Activated T-helper 9 cell treated with anti-CD3 and anti-CD28 coated beads, Interleukin-2, amount 50 U/mL, for 16 hours (primary cell): ENCODE measurements at places on chromosomes 11 and 22.

- no peak for DNase-seq
These were observed 214.0 kb downstream of the OR4C45 start for GRCh38 chr11:50246699-50247098.

DNA sequence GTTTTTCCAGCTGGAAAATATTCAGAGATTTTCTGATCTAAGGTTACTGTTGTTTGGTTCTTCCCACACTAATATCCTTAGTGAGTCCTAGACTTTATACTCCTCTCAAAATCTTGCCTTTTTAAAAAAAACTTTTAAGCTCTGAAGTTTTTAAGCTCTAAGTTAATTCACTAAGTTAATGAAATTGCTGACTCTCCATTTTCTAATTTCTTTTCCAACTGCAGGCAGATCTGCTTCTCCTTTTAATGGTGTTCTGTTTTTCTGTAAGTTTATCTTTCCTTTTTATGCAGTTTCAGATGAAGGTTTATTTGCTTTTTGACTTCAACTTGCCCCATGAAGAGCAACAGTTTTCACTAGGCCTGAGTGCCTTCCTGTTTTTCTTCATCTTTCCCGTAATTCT, 125.8 kb upstream of the ARHGAP42 start:
- no peak for DNase-seq

- no peak for DNase-seq
These were observed 5.7 kb downstream of the P2RX3 start for GRCh38 chr11:57343825-57344224.

- DNase-seq = no peak
These were observed 1.6 kb downstream of the KCNK4 start for GRCh38 chr11:64292460-64293254.

GRCh38 chr11:12229450-12230229, 119.2 kb downstream of the MICAL2 start:
- no peak for DNase-seq

- no peak for DNase-seq
These were observed 256.8 kb downstream of the TBC1D22A start for GRCh38 chr22:47019012-47019790.

GRCh38 chr22:27723708-27724107, 77.8 kb downstream of the MN1 start:
- DNase-seq = no peak

DNA sequence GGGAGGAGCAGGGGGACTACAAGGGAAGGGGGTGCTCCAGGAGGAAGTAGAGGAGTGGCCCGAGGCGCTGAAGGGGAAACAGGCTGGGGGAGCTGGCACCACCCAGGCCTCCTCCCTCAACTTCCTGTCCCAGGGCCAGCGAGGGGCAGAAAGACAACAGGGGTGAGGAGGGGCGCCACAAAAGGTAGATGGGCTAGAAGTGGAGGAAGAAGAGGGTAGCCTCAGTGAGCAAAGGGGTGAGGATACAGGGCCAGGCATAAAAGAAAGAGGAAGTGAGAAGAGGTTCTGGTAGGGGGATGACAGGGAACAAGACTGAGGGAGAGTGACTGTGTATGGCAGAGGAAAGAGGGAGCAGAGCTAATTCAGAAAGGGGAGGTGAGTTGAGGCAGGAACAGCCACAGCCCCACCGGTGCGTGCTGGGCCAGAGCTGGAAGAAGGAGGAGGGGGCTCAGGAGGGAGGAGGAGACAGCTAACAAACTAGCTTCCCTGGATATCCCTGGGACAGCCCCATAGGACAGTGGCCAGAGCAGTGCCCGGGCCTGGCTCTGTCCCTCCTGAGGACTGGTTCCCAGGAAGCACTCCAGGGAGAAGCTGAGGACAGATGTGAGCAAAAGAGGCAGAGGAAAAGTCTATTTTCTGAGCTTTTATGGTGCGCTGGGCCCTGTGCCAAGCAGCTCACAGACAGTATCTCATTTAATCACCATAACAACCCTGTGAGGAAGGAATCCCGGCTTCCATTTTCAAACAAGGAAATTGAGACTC, 8.5 kb downstream of the DCHS1 start:
- DNase-seq = no peak

GRCh38 chr22:47460861-47461260, 698.4 kb downstream of the TBC1D22A start:
- no peak for DNase-seq

DNA sequence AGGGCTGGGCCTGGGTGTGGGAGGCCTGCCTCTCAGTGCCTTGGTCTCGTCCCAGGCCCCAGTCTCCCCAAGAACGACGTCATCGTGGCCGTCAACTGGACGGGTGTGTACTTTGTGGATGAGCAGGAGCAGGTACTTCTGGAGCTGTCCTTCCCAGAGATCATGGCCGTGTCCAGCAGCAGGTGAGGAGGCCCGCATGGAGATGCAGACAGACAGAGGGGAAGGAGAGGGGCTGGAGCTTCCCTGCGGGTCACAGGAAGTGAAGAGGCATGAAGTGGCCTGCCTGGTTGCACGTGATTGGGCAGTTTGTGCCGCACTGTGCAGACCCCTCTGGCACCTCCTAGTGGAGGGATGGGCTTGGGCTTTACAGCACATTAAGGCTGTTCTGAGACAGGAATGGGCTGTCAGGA, 70.4 kb downstream of the MYO7A start:
- DNase-seq = no peak

GRCh38 chr22:27130906-27131305, 473.5 kb downstream of the MIAT start:
- no peak for DNase-seq

DNA sequence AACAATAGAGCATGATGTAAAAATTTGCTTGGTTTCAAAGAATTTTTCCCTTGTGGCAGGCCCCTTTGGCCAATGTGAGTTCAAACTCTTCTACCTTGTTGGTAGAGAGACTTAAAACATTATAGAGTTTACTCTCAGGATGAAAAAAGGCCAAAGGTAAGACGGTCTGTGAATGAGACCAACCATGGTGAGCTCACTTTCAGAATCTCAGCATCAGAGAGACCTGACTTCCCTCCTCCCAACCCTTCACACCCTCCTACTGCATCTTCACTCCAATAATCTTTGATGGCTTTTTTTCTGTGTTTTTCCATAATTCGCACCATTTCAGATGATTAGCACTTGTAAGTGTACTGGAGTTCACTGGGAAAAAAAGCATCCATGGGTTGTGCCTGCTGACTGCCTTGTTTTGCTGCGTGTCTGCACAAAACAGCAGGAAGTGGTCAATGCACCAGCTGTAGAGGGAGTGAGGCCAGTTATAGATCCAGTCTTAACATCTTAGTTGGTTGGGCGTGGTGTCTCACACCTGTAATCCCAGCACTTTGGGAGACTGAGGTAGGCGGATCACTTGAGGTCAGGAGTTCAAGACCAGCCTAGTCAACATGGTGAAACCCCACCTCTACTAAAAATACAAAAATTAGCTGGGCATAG, 64.1 kb downstream of the SLC1A2 start:
- no peak for DNase-seq

DNA sequence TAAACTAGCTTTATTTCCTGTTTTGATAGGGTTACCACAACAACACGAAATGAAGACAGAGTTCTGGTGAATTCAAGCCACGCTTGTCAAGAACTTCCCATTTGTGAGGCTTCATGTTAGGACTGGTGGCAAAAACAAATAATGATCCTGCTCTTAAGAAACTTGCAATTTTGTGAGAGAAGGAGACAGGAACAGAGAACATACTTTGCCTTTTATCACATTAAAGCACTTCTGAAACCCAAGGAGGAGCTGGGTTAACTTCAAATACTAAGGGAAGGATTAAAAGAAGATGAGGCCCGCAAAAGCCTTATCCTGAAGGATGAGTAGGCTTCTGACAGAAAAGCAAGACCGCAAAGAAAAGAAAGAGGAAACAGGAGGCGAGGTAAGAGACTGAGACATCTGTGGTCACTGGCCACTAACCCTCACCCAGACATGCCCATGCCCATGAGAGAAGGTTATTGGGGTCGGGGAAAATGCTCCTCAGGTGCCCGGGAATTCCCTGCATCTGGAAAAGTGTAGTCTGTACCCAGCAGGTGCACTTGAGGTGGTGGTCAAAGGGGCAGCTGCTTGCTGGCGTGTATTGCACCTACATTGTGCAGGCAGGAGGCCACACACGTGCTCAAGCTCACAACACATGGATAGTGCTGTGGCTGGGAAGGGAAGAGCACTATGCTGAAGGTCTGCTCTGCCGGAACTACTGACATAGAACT, 50.5 kb downstream of the MAPK1 start:
- peak; percentile 1 for DNase-seq

GRCh38 chr22:48714231-48714630, 1113.4 kb downstream of the BRD1 start:
- DNase-seq = no peak

- no peak for DNase-seq
These were observed 65.4 kb downstream of the GAB2 start for GRCh38 chr11:78351979-78352841.

DNA sequence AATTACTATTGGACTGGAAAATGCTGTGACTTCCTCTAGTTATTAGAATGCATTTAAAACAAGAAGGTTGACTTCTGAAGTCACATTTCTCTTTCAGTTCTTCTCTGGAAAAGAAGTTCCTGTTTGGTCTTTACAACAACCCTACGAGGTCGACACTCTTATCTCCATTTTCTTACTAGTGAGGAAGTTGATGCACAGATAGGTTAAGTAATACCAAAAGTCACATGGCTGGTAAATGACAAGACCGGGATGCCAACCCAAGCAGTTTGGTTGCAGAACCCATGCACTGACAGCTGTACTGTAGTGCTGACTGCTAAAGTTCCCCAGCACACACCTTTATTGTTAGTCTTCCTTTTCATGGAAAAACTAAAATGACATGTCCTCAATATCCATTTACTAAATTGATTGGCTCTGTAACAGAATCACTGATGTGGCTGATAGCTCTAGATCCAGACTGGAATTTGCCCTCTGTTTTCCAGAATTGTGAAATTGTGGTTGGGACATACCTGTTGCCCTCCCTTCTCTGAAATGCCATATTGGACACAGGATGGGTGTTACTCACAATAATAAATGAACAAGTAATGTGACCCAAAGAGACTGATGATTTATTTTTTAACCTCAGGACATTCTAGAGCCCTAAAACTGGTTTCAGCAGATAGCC, 9.4 kb upstream of the TECTA start:
- DNase-seq = no peak

- no peak for DNase-seq
These were observed 4.8 kb upstream of the PLA2G6 start for GRCh38 chr22:38186429-38186828.

DNA sequence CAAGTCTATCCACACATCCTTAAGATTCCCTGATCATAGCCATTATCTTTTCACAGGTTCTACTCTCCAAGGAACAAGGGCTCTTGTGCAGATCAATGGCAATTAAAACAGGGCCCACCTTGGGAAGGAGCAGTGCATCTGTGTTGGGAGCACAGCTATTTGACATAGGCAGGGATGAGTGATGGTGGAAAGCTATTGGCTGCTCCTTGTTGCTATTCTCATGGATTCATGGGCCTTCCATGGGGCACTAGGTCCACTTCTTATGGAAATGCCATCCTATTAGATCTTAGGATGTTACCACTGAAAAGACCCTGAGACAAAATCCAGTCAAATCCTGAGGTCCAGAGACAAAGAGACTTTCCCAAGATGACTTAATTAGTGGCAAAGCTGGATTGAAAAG, 148.6 kb upstream of the MTNR1B start:
- DNase-seq = no peak

- no peak for DNase-seq
These were observed 1.6 kb downstream of the CD59 start for GRCh38 chr11:33734441-33735270.

- DNase-seq = no peak
These were observed 531 bp upstream of the MEN1 start for GRCh38 chr11:64810891-64811272.
